ENCODE measurements at places on chromosomes 7 and 10.

GRCh38 chr10:375815-376505 lies 240.7 kb downstream of the ZMYND11 start:
- no peaks in the 10 kb centered on the region for H3K27me3 ChIP-seq
- peaks cover 21% of the 10 kb centered on the region for H3K4me1 ChIP-seq
- H3K36me3 ChIP-seq: peaks cover 6% of the 10 kb centered on the region
- peak overlapping the region; percentile 31 for H3K27ac ChIP-seq

GRCh38 chr7:89809291-89809690 lies 345.0 kb upstream of the STEAP1 start:
- H3K27ac ChIP-seq: no peak overlapping the region
- H3K4me3 ChIP-seq: no peak overlapping the region

DNA sequence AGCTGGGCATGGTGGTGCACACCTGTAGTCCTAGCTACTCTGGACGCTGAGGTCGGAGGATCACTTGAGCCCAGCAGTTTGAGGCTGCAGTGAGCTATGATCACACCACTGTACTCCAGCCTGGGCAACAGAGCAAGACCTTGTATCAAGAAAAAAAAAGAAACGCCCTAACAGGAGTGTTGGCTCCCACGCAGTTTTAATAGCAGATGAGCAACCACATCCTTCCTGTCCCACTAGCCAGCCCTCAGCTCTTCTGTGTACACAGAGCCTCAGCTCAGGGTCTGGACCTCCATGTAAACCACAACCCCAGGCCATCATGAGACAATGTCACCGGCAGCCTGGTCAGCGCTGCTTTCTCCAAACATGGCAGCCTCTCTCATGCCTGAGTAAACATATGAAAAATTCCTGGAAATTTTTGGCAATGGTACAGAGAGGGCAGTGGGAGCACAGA lies 108.2 kb downstream of the PIP4K2A start:
- no peak overlapping the region for H3K4me3 ChIP-seq
- H3K4me1 ChIP-seq: no peaks in the 10 kb centered on the region
- peaks cover 13% of the 10 kb centered on the region for H3K36me3 ChIP-seq
- H3K27ac ChIP-seq: no peak overlapping the region

GRCh38 chr10:111724121-111724520 lies 459.4 kb downstream of the GPAM start:
- no peaks in the 10 kb centered on the region for H3K4me1 ChIP-seq
- H3K4me3 ChIP-seq: no peak overlapping the region
- no peak for DNase-seq
- H3K36me3 ChIP-seq: no peaks in the 10 kb centered on the region

- H3K27me3 ChIP-seq: no peaks in the 10 kb centered on the region
- H3K4me1 ChIP-seq: peaks cover 3% of the 10 kb centered on the region
- H3K4me3 ChIP-seq: no peak overlapping the region
- peak overlapping the region; percentile 27 for H3K27ac ChIP-seq
Observed at GRCh38 chr10:98461500-98461842, 14.7 kb upstream of the HPS1 start.

DNA sequence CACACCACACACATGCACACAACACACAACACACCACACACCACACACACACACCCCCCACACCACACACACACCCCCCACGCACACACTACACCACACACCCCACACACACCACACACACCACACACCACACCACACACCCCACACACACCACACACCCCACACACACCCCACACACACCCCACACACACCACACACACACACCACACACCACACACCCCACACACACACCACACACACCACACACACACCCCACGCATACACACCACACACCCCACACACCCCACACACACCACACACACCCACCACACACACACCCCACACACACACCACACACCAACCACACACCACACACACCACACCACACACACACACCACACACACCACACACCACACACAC lies 16.4 kb downstream of the UCN3 start:
- no peak for DNase-seq
- no peak overlapping the region for H3K27ac ChIP-seq
- no peaks in the 10 kb centered on the region for H3K4me1 ChIP-seq

DNA sequence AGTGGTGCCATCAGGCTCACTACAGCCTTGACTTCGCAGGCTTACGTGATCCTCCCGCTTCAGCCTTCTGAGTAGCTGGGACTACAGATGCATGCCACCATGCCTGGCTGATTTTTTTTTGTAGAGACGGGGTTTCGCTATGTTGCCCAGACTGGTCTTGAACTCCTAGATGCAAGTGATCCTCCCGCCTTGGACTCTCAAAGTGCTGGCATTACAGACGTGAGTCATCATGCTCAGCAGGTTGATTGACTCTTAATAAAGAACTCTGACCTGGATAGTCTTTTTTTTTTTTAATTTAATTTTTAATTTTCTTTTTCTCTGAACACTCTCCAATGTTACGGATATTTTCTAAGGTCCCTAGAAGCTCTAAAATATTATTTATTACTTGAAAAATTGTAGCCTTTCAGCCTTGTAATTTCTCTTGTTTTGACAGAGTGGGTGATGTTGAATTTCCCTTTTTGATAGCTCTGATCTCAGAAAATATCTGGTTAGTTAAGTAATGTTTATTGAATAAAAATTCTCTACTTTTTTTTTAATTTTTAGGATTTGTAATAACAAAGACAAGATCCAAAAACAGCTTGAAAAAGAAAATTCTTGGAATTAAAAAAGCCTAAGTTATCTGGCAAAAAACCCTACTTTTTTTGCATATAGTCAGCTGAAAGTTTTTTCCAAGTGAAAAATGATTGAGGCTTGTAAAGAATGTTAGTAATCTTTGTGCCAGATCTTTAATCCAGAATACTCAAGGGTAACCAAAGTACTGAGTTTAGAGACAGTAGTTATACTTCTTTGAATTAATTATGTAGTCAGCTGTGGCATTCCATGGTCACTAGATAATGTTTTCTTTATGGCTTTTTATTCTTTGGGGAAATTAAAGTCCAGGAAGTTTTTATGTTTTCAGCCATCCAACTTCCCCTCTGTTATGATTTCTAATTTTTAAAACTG lies 26.7 kb downstream of the TBC1D12 start:
- no peak overlapping the region for H3K27ac ChIP-seq
- no peak overlapping the region for H3K4me3 ChIP-seq
- H3K36me3 ChIP-seq: no peaks in the 10 kb centered on the region
- H3K4me1 ChIP-seq: peaks cover 8% of the 10 kb centered on the region

DNA sequence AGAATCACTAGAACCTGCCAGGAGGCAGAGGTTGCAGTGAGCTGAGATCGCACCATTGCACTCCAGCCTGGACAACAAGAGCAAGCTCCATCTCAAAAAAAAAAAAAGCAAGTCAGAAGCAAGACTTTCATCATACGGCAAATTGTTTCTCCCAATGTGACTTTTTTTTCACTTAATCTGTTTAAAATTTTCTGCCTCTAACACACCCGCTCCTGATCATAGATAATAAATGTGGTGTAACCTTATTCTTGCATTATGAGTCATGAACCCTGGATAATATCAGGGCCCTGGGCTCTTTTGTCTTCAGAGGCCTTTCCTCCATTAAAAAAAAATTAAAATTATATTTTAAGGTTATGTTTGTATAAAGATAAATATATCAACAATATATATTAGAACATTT lies 111.4 kb upstream of the JCAD start:
- DNase-seq: no peak
- no peak overlapping the region for H3K27ac ChIP-seq
- H3K4me1 ChIP-seq: no peaks in the 10 kb centered on the region
- H3K36me3 ChIP-seq: no peaks in the 10 kb centered on the region
- no peaks in the 10 kb centered on the region for H3K27me3 ChIP-seq

GRCh38 chr7:16268821-16269768 lies 152.2 kb downstream of the CRPPA start:
- DNase-seq: no peak
- no peaks in the 10 kb centered on the region for H3K27me3 ChIP-seq
- H3K4me3 ChIP-seq: no peak overlapping the region
- H3K36me3 ChIP-seq: no peaks in the 10 kb centered on the region
- H3K4me1 ChIP-seq: no peaks in the 10 kb centered on the region
- no peak overlapping the region for H3K27ac ChIP-seq

DNA sequence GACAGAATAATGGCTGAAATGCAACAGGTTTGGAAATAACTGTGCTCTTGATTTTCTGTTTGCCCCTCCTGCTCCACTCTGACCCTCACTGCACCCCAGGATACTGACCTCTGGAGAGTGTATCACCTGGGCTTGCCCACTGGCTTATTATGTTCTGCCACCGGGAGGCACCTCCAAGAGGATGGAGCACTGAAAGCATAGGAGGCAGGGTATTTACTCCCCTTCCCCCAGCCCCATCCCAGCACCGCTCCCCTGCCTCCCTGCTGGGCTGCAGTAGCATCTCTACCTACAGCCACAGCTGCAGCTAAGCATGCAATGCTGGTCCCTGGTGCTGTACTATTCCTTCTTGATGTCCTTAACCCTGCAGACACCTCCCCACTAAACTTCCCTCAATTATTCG lies 26.4 kb downstream of the RAB11FIP2 start:
- H3K27ac ChIP-seq: no peak overlapping the region
- peaks cover 13% of the 10 kb centered on the region for H3K36me3 ChIP-seq
- no peaks in the 10 kb centered on the region for H3K4me1 ChIP-seq
- H3K27me3 ChIP-seq: no peaks in the 10 kb centered on the region

- no peak for DNase-seq
- H3K4me1 ChIP-seq: no peaks in the 10 kb centered on the region
- no peak overlapping the region for H3K27ac ChIP-seq
- H3K36me3 ChIP-seq: no peaks in the 10 kb centered on the region
- H3K27me3 ChIP-seq: no peaks in the 10 kb centered on the region
Observed at GRCh38 chr7:147485660-147486210, 1104.8 kb upstream of the C7orf33 start.

DNA sequence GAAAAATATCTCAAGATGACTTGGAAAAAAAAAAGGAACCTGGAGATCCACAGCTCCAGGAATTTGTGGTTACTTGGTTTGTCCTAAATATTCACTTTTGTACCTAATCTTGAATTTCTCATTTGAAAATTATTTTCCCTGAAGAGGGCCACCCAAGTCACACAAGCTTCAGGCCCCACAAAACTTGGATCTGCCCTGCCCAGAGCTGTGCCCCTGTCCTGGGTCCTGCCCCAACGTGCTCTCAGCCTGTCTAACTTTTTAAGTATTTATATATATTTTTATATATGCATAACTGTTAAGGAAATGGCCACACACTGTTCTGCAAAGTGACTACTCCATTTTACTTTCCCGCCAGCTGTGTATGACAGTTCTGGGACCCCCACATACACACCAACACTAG lies 123.5 kb downstream of the ARHGAP22 start:
- no peak overlapping the region for H3K27ac ChIP-seq
- H3K36me3 ChIP-seq: no peaks in the 10 kb centered on the region
- H3K4me1 ChIP-seq: no peaks in the 10 kb centered on the region
- DNase-seq: no peak

GRCh38 chr7:12890586-12890985 lies 203.2 kb downstream of the ARL4A start:
- H3K4me3 ChIP-seq: no peak overlapping the region
- no peak overlapping the region for H3K27ac ChIP-seq
- H3K27me3 ChIP-seq: no peaks in the 10 kb centered on the region
- H3K36me3 ChIP-seq: no peaks in the 10 kb centered on the region

GRCh38 chr10:101859530-101859929 lies 15.9 kb upstream of the KCNIP2 start:
- DNase-seq: no peak
- peaks cover 3% of the 10 kb centered on the region for H3K36me3 ChIP-seq
- no peaks in the 10 kb centered on the region for H3K27me3 ChIP-seq
- no peak overlapping the region for H3K4me3 ChIP-seq
- H3K4me1 ChIP-seq: no peaks in the 10 kb centered on the region
- no peak overlapping the region for H3K27ac ChIP-seq

GRCh38 chr10:130606001-130606405 lies 469.8 kb downstream of the GLRX3 start:
- H3K36me3 ChIP-seq: no peaks in the 10 kb centered on the region
- no peak overlapping the region for H3K4me3 ChIP-seq
- H3K27ac ChIP-seq: no peak overlapping the region
- DNase-seq: no peak

DNA sequence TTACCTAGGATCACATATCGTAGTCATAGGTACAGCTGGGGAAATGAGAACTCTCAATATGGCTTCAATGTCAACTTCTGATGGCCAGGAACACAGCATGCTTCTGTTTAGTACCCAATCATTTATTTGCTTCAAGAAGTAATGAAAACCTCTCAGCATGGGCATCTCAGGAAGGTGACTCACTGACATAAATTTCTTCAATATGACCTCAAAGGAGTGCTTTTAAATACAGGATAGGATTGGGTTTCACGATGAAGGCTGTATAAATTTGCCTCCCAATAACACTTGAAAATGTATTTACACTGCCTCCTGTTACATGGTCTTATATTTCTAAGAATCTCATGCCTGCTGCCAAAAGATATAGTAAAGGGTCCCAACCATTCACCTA lies 15.1 kb downstream of the ITGA8 start:
- no peak for DNase-seq
- no peak overlapping the region for H3K4me3 ChIP-seq
- no peaks in the 10 kb centered on the region for H3K27me3 ChIP-seq
- peaks cover 11% of the 10 kb centered on the region for H3K4me1 ChIP-seq

DNA sequence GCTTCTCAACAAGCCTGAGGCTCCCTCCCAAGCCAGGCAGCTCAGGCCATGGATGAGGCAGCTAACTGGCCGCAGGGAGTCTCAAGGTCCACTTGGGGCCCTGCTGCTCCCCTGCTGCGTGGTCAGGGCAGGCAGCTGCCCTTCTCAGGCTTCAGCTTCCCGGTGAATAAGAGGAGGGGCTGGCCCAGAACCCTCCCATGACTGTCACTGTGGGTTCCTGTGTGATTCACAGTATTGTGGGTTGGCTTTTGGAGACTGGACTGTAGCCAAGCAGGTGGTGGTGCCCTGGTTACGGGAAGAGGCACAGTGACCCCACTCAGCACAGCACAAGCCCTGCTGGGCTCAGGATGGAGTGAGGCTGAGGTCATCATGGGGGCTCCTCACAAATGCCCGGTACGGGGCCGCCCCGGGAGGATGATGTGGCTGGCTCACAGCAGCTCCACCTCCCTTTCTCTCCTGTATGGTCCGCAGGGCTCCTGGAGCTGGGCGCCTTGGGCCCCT lies 189.8 kb downstream of the HECW1 start:
- no peaks in the 10 kb centered on the region for H3K36me3 ChIP-seq
- no peak overlapping the region for H3K27ac ChIP-seq
- no peaks in the 10 kb centered on the region for H3K4me1 ChIP-seq

DNA sequence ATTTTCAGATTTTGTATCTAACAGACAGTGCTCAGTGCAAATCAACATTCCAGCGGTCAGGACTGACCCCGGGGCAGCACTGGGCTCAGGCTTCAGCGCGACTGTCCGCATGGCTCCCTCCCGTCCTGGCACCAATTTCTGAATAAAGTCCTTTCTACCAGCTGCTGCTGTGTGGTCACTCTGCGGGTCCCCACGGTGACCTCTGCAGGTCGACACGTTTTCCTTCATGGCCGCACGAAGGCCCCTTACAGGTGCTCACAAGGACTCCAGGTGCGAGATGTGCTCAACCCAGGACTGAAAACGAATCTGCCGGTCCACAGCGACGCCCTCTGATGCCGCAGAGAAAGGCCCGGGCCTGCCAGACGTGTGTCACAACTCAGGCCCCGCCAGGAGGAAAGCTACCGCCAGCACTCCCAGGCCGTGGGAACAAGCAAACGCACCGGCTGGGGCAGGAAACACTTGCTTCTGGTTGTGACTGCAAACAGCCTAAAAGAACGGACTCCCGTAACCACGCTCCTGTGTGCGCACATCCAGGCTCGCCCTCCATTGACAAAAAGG lies 3.7 kb upstream of the UTF1 start:
- no peaks in the 10 kb centered on the region for H3K27me3 ChIP-seq
- no peaks in the 10 kb centered on the region for H3K4me1 ChIP-seq
- no peak for DNase-seq
- H3K36me3 ChIP-seq: no peaks in the 10 kb centered on the region

GRCh38 chr10:89206402-89207180 lies 526 bp downstream of the CH25H start:
- DNase-seq: peak; percentile 67
- H3K4me1 ChIP-seq: peaks cover 14% of the 10 kb centered on the region
- H3K4me3 ChIP-seq: peak overlapping the region; percentile 70
- H3K27me3 ChIP-seq: peaks cover 4% of the 10 kb centered on the region
- H3K36me3 ChIP-seq: no peaks in the 10 kb centered on the region

Data from ascending aorta (tissue), 2 donors.